ENCODE measurements at places on chromosomes 7 and 10.

GRCh38 chr10:63384001-63384400 lies 81.8 kb downstream of the JMJD1C start:
- DNase-seq: no peak

DNA sequence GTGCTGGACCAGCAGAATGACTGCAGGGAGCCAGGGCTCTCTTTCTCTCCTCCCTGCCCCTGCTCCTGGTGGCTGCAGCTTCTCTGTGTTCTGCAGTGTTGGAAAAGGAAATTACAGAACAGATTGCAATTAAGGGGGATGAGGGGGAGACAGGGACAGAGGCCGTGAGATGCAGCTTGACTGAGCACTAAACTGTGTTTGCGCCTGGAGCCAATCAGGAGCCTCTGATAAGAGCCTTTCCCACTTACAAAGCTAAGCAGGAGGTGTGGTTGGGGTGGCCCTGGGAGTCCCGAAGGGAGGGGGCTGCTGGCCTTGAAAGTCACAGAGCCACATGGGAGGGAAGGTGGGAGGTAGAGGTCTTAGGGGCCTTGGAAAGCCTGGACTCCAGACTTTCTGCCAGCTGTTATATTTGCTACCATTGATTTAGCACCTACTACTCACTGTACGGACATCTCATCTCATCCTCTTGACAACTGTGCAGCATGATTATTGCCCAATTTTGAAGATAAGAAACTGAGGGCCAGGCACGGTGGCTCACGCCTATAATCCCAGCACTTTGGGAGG lies 26.7 kb downstream of the TRIM8 start:
- no peak for DNase-seq

DNA sequence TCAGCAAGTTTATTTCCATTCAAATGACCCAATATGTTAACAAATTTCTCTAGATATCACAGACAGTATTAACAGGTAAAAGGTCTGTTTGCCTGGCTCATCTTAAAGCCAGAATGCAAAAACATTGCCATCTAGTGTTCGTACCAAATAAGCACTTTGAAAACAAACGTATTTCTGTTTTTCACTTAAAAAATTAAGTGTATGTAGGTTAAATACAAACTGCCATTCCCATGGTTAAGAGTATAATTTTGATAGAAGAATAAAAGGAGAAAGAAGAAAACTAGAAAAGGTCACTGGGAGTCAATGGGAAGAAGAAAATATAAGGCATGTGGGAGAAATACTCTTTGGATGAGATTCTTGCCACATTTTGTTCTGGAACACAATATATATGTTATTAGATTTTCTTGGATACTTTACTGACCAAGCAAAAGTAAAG lies 51.0 kb downstream of the ORC5 start:
- peak; percentile 18 for DNase-seq

DNA sequence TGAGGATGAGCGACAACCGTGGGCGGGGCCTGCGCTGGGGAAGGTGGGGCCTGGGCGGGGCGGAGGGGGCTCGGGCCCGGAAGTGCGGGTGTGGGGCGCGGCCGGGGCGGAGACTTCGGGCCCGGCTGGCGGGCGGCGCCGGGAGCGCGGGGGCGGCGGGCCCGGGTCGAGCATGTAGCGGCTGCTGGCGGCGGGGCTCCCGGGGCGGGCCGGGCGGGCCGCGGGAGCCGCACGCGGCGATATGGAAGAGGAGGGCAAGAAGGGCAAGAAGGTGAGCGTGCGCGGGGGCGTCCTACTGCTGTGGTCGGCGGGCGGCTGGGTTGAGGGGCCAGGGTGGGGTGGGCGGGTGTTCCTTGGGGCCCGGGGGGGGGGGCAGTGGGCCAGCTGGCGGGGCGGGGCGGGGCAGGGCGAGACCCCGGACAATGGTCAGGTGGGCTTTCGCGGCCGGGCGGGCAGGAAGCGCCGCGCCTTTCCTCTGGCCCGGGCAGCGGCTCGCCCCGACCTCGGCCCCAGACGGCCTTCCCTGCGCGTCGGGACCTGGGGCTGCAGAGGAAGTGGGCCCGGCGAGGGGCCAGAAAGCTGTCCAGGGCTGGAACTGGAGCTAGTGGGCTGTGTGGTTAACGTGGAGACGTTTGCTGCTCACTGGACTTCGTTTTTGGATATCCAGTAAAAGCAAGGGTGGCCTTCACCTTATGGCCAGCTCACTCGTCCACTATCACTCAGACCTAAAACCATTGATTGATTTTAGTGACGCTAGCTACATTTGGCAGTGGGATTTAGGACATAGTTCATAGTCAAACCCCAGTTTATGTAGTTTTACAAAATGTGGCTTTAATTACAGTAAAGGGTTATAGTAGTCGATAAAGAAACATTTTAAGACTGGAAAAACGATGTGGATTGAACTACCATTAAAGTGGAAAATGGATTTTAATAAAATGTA lies at the start of gene CCM2:
CCM2 (plus strand) TSS at position 109 of the 940 bp plus-strand sequence; CDS start at position 242, 133 bp downstream.
- DNase-seq: no peak

DNA sequence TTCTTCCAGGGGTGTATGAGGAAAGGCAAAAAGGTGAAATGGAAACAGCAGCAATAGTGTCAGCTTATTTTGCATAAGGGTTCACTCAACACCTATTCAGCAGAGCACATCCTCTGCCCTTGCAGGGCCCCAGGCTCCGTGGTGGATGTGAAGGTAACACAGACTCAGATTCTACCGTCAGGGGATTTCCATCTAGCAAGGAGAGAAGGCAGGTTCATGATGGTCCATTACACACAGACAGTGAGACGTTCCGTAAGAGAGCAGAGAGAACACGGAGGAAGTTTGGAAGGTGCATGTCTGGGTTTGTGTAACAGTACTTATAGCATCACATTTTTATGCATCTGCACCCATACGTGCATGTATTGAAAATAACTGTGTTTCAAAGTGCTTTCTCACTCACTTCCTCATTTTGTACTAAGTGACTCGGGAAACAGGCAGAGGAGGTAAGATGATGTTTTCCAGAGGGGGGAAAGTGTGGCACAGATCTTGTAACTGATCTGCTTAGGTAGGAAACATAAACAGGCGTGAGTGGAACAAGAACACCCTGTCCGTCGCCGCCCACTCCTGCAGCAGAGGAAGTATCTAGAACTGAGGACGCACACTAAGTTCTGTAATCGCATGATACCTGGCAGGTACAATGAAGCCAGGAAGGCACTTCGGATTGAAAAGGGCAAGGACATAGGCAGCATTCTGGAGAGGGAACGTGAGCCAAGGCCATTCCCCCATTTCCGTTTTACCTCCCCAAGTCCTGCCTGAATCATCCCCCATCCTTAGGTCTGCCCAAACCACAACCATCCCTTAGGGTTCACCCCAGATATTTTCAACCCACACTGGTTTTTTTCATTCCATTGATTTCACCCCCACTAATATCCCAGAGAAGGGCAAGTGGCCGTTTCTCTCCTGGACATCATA lies 1.0 kb upstream of the ENO4 start:
- peak; percentile 33 for DNase-seq

- DNase-seq: no peak
Observed at GRCh38 chr10:24850727-24851296, 101.6 kb downstream of the PRTFDC1 start.

DNA sequence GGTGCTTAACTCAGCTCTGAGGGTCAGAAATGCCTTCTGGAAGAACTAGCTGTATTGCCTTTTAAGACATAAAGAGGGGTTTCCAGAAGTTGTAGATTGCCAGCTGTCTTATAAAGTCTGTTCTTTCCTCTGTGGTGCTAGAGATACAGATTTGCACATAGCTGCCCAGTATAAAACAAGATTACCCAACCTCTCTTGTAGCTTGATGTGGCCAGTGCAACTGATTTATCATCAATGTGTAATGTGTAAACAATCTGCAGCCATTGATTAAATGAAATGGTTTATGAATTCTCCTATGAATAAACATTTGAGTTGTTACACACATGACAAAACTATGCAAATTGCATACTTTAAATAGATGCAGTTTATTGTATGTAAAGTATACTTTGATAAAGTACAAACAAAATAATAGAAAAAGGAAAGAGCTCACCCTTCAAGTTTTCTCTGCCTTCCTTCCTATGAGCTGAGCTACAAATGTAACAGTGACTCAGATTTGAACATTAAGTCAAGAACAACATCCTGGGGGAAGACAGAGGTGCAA lies 195.2 kb downstream of the TMEM26 start:
- DNase-seq: no peak

GRCh38 chr7:140242057-140243031 lies 65.6 kb upstream of the KDM7A start:
- DNase-seq: no peak

DNA sequence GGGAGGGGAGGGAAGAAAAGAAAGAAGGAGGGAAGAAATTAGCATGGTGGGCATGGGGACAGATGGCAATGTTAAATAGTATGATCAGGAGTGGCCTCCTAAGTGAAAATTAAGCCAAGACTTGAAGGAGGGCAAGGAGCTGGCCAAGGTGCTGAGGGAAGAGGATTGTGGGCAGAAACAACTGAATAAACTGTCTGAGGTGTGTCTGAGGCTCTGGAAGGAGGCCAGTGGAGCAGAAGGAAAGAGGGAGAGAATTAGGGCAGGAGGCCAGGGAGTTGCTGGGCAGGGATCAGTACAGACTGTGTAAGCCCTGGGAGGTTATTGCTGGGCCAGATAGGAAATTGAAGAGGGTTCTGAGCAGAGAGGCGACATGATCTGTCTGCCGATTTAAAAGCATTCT lies 40.6 kb upstream of the VKORC1L1 start:
- DNase-seq: no peak

DNA sequence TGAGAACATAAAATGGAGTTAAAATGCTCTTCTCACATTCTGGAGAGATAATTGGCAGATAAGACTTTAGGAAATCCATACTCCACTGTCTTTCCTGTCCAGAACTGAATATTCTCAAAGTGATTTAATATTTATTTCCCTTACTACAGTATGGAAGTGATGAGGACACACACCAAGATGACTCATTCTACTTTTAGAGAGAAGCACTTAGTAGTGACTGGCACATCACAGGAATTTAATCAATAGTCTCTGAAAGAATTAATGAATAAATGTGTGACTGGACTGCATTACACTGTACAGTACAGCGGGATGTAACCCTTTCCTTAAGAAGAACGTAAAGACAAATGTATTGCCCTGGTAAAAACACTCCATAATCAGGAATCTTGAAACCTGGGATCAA lies 116.7 kb downstream of the SEMA3E start:
- DNase-seq: no peak

- no peak for DNase-seq
Observed at GRCh38 chr10:13969792-13970140, 361.0 kb downstream of the FRMD4A start.

GRCh38 chr10:3654980-3655379 lies 130.0 kb downstream of the KLF6 start:
- DNase-seq: no peak

- no peak for DNase-seq
Observed at GRCh38 chr10:89846786-89847185, 145.4 kb downstream of the KIF20B start.

All from CD4-positive, alpha-beta T cell treated with Interleukin-21 for 1 hour (primary cell).